ENCODE measurements at places on chromosomes 3 and 15.

DNA sequence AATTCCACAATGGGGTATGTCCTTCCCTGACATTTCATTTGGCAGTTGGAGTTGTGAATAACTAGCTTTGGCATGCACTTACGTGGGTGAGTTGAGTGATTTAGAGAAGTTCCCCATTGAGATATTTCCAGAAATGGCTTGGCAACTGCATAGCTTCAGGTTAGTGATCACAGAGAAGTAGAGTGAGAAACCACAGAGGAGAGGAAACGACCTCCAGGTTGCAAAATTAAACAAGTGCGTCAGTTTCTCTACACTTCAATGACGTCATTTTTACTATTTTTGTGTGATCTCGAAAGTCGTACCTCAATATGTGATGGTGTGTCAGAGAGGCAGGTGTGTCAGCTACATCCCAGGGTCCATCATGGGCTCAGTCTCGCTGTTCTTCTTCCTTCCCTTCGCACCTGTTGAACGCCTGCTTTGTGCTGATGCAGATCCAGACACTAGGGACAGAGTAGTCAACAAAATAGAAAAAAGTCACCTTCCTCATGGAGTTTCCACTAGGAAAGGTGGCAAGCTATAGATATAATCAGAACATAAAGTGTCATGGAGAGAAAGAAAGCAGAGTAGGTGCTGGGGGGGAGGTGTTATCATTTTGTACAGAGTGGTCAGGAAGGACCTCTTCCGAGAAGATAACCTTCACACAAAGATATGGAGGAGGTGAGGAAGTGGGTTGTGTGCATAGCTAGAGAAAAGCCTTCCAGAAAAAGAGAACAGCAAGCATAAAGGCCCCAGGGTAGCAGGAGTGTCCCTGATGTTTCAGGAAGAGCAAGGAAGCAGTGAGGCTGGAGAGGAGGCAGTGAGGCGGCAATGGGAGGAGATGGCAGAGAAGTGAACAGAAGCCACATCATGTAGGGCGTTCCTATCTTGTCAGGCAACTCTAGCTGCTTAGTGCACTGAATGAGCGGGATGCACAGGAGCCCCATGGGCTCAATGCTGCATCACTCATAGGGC lies 75.6 kb downstream of the MCTP2 start:
- no peak for DNase-seq

GRCh38 chr3:40516201-40516600 lies 8.6 kb upstream of the ZNF621 start:
- DNase-seq, result no peak

GRCh38 chr3:114556657-114557213 lies 262.9 kb downstream of the TIGIT start:
- no peak for DNase-seq

- no peak for DNase-seq
Measured at GRCh38 chr15:53872410-53872809, 105.8 kb upstream of the UNC13C start.

GRCh38 chr3:63800097-63800496 lies 19.0 kb upstream of the C3orf49 start:
- DNase-seq, result no peak

GRCh38 chr3:100047455-100048141 lies 66.7 kb downstream of the FILIP1L start:
- no peak for DNase-seq

GRCh38 chr3:30894521-30895251 lies at the start of gene GADL1:
Gene GADL1 (minus strand): TSS chr3:30894661. CDS start chr3:30894614, 47 bp downstream.
- DNase-seq, result no peak

DNA sequence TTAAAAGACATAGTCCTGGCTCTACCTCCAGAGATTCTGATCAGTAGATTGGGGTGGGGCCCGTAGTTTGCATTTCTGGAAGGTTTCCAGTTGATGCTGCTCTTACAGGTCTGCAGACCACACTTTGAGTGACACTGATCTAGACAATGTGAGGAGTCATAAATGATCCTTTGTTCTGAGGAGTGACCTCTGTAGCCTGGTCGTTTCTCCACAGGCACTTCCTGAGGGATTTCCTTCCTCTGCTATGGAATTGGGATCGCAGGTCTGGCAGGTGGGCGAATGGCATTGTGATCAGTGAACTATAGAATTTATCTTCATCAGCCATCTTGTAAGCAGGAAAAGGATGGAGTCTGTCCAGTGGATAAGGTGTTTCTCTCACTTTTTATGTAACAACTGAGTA lies 5.5 kb downstream of the GFM1 start:
- DNase-seq, result no peak

DNA sequence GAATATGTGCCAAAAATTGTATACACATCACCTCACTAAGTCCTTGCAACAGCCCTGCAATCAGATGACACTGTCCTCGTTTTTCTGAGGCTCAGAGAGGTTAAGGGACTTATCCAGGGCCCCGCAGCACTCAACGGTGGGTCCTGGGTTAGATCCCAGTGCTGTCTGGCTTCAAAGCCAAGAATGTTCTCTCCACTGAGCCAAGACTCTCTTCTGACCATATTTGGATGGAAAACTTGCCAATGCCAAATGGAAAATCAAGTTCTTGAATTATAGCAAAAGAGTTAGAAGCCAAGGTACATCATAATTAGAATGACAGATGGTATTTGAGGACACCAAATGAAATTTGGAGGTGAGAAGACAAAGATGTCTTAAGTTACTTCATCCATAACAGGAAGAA lies 75.9 kb downstream of the NCEH1 start:
- DNase-seq, result no peak

DNA sequence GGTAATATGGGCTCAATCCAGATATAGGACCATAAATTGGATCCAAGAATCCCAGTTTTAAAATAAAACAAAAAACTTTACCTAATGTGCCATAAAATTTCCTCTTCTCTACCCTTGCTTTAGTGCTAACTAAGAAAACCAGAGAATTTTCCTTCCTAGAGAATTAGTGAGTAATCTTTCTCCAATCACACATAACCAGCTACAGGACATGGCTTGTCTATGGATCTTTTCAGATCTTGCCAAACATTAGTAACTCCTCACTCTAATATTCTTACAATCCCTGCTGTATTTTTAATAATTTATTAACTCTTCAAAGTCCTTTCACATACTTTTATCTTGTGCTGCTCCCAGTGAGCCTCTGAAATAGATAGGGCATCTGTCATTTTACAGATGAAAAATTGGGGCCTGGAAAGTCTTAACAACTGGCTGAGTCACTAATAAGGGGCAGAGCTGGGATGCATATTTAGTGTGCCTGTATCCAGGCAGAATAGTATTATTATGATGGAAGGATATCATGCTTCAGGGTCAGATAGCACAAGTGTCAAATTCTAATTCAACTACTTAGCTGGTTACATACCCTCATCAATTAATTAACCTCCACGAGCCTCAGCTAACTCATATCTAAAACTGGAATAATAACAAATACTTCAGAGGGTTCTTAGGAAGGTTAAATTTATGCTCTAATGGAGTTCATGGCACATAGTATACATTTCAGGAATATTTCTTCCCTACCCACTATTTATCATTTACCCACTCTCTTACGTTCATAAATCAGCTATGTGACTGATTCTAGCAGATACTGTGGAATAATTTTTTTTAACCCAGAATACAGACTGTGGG lies 5.6 kb downstream of the ZBED2 start:
- DNase-seq, result no peak

- no peak for DNase-seq
Measured at GRCh38 chr3:190041333-190042041, 79.2 kb downstream of the P3H2 start.

- no peak for DNase-seq
Measured at GRCh38 chr15:37209041-37209363, 108.7 kb upstream of the MEIS2 start.

- DNase-seq, result no peak
Measured at GRCh38 chr3:11197484-11197883, 43.2 kb downstream of the HRH1 start.

DNA sequence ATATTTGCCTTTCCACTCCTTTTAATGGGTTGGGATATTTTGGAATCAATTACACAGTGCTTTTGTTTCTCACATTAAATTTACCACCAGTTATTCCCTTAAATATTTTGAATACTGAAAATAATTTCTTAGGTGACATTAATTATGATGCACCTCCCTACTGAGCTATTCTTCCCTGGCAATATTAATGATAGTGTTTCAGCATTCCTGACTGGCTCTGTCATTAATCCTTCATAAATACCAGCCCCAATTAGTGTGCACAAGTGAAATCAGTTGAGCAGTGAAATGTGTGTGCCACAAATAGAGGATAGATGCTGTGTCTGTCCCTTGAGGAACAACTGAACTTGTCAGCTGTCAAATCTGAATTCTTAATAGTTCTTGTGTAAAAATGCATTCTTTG lies 304.0 kb downstream of the CACNA2D3 start:
- no peak for DNase-seq
